Activated T-helper 1 cell treated with anti-CD3 and anti-CD28 coated beads, Interleukin-12 subunit alpha, Interleukin-12 subunit beta, Interleukin-2, Interleukin-4 antibody, amounts not matched to agents 30 ng/mL and 10 ng/mL and 1 ng/mL, durations not matched to agents 14 hours and 24 hours and 36 hours (primary cell): ENCODE measurements at places on chromosomes 7 and 10. TPM values are rescaled to one million over a fixed set of nuclear protein-coding genes. Genes with fewer than 3 reads are reported as not detected.

GRCh38 chr10:132078746-132079345, 13.1 kb downstream of the JAKMIP3 start:
- no peaks in the 10 kb centered on the region for H3K4me1 ChIP-seq
- H3K27ac ChIP-seq = no peak overlapping the region
- DNase-seq = no peak
- H3K27me3 ChIP-seq = peaks cover 3% of the 10 kb centered on the region
- H3K4me3 ChIP-seq = no peak overlapping the region

GRCh38 chr10:124999433-125000365, 57.8 kb downstream of the ZRANB1 start:
- no peaks in the 10 kb centered on the region for H3K36me3 ChIP-seq
- no peak overlapping the region for H3K27ac ChIP-seq
- no peak for DNase-seq
- no peaks in the 10 kb centered on the region for H3K27me3 ChIP-seq

Gene ANLN
- total RNA-seq = 23.8 and 31.0 TPM in 2 replicates

GRCh38 chr7:155939350-155939749, 127.1 kb upstream of the SHH start:
- H3K27ac ChIP-seq = no peak overlapping the region
- no peak for DNase-seq
- H3K36me3 ChIP-seq = no peaks in the 10 kb centered on the region

GRCh38 chr7:55784151-55784550, 78.4 kb downstream of the SEPTIN14 start:
- no peaks in the 10 kb centered on the region for H3K27me3 ChIP-seq
- H3K4me3 ChIP-seq = no peak overlapping the region
- no peaks in the 10 kb centered on the region for H3K4me1 ChIP-seq
- H3K36me3 ChIP-seq = no peaks in the 10 kb centered on the region
- no peak overlapping the region for H3K27ac ChIP-seq
- DNase-seq = no peak

DNA sequence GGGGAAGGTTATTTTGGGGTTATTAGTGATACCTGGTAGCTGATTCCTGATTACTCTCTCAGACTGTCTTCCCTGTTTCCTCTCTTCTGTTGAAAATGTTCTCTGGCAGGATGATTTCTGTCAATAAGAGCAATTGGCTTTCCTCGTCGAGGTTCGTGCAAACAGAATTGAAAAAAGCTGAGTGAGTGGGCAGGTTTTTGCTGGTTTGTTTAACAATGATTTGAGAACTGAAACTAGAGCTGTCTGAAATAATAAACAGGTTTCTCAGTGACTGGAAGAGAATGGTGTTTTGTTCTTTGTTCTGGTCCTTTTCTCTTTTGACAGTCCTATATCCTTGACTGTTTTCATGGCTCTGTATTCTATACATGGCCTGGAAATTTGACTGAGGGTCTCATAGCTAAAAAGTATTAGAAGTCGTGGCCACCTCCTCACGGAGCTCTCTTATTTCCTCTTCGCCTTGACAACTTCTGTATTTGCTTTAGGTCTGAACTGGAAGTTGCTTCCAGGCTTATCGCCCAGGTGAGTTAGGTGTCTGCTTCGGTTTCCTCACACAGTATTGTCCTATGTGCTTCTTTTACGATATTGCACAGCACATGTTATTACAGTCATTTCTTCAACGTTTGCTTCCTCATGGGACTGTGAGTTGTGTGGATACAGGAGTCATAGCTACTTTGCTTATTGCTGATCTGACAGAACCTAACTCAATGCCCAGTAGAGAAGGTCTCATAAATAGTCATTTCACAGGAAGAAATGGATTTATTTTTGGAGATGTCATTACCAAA, 403.6 kb downstream of the NRG3 start:
- H3K27me3 ChIP-seq = no peaks in the 10 kb centered on the region
- H3K36me3 ChIP-seq = no peaks in the 10 kb centered on the region
- no peak overlapping the region for H3K27ac ChIP-seq
- no peak for DNase-seq
- H3K4me1 ChIP-seq = no peaks in the 10 kb centered on the region

DNA sequence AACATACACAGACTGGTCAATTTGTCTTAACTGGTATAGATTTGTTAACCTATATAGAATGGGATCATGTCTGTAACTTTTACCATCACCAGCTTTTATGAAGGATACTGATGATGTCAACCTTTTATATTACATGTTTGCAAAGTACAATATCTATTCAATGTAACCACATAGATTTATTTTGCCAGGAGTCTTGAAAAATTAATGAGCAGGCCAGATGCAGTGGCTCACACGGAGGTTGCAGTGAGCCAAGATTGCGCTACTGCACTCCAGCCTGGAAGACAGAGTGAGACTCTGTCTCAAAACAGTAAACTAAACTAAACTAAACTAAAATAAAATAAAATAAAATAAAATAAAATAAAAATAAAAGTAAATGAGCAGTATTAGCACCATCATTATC, 30.0 kb upstream of the PARD3 start:
- no peaks in the 10 kb centered on the region for H3K27me3 ChIP-seq
- H3K36me3 ChIP-seq = no peaks in the 10 kb centered on the region
- no peak overlapping the region for H3K4me3 ChIP-seq
- H3K4me1 ChIP-seq = no peaks in the 10 kb centered on the region
- no peak overlapping the region for H3K27ac ChIP-seq

Gene NKX1-2
- total RNA-seq = not detected in 2 replicates

DNA sequence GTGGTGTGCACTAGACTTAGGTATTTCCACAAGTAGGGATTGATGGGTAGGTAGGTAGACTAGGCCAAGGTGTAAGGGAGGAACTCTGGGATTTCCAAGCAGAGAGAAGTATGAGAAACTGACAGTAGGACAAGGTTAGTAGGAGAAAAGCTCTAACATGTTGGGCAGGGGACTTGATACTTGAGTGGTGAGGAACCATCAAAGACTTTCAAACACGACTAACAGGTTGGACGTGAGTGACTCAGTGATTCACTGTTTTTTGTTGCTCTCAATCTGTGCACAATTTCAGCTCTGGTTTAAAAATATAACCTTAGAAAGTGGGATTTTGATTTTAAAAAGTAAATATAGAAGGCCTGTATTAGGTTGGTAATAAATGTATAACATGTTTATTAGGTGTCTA, 44.4 kb downstream of the KLHDC10 start:
- H3K27me3 ChIP-seq = no peaks in the 10 kb centered on the region
- H3K4me1 ChIP-seq = no peaks in the 10 kb centered on the region
- no peak for DNase-seq
- no peak overlapping the region for H3K4me3 ChIP-seq
- H3K27ac ChIP-seq = no peak overlapping the region

Gene ABCF2
- 81.7 and 85.4 TPM in 2 replicates for total RNA-seq

GRCh38 chr10:122461367-122461728, at the start of gene HTRA1:
TSS of gene HTRA1 (plus strand) at chr10:122461553. CDS start at chr10:122461653, 100 bp downstream.
- peaks cover 67% of the 10 kb centered on the region for H3K27me3 ChIP-seq

Gene RSPH10B2
- 0.20 and 0.29 TPM in 2 replicates for total RNA-seq

GRCh38 chr10:10865303-10865702, 152.4 kb upstream of the CELF2 start:
- no peaks in the 10 kb centered on the region for H3K36me3 ChIP-seq
- H3K4me3 ChIP-seq = no peak overlapping the region
- no peaks in the 10 kb centered on the region for H3K4me1 ChIP-seq
- no peak overlapping the region for H3K27ac ChIP-seq
- no peak for DNase-seq

Gene BLOC1S2
- 65.7 and 66.5 TPM in 2 replicates for total RNA-seq

DNA sequence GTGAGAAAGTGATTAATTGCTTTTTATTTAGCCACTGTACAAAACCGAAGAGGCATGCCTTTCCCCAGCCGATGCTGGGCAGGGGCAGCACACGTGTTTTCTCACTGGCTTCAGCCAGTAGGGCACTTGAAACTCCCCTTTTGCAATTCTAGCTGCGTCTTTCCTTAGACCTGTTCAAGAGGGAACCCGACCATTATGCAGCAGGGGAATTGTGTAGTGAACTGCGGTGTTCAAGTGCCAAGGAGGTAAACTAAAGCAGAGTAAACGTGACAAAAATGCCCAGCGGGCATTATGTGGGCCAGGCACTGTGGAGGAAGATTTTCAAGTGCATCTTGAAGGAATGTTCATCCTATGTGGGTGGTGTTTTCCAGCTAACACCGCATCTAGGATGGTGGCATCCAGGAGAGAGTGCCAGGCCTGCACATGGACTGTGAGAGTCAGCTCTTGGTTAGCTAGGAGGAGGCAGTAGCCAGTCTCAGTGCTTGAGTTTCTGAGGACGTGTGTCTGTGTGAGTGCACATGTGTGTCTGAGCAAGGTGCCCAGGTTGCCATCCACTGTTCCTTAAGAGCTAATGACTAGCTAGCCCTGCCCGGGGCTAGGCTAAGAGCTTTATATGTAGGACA, 3.3 kb downstream of the WIPF3 start:
- no peak for DNase-seq
- H3K4me3 ChIP-seq = no peak overlapping the region
- no peak overlapping the region for H3K27ac ChIP-seq
- H3K4me1 ChIP-seq = peaks cover 7% of the 10 kb centered on the region

Gene PCLO
- not detected in 2 replicates for total RNA-seq

Gene SUN3
- total RNA-seq = not detected in 2 replicates

- H3K36me3 ChIP-seq = no peaks in the 10 kb centered on the region
- H3K4me1 ChIP-seq = no peaks in the 10 kb centered on the region
- H3K27ac ChIP-seq = no peak overlapping the region
Observed at GRCh38 chr7:135129579-135129978, 18.3 kb upstream of the TMEM140 start.

- peak overlapping the region; percentile 40 for H3K27ac ChIP-seq
- no peaks in the 10 kb centered on the region for H3K27me3 ChIP-seq
- peaks cover 33% of the 10 kb centered on the region for H3K4me1 ChIP-seq
- H3K36me3 ChIP-seq = peaks cover 4% of the 10 kb centered on the region
- DNase-seq = no peak
- peak overlapping the region; percentile 11 for H3K4me3 ChIP-seq
Observed at GRCh38 chr7:138814816-138815332, 16.9 kb upstream of the ATP6V0A4 start.

- no peak for DNase-seq
- H3K4me1 ChIP-seq = no peaks in the 10 kb centered on the region
- H3K27me3 ChIP-seq = no peaks in the 10 kb centered on the region
- H3K27ac ChIP-seq = no peak overlapping the region
- H3K4me3 ChIP-seq = no peak overlapping the region
Observed at GRCh38 chr7:31705377-31705776, 18.4 kb downstream of the PPP1R17 start.

GRCh38 chr7:21023841-21024484, 237.3 kb upstream of the SP8 start:
- H3K4me3 ChIP-seq = no peak overlapping the region
- no peak for DNase-seq
- H3K27me3 ChIP-seq = no peaks in the 10 kb centered on the region
- H3K27ac ChIP-seq = no peak overlapping the region

DNA sequence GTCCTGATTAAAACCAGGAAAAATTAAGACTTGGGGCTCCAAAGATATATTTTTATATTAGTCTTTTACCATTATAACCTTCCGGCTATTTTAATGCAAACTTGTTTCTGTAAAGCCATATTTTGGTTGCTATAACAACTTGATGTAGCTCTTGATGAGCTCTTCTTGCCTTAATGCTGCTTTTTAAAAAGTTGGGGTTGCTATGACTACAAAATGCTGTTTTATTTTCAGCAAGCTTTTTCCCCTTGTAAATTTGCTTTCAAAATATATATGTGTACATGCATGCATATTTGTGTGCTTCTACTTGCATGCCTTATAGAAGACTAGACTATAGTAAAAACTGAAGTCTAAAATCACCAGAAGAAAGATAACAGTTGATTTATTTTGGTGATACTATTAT, 99.7 kb downstream of the CSTF2T start:
- no peaks in the 10 kb centered on the region for H3K36me3 ChIP-seq
- H3K4me3 ChIP-seq = no peak overlapping the region
- DNase-seq = no peak
- H3K27me3 ChIP-seq = peaks cover 2% of the 10 kb centered on the region
- no peaks in the 10 kb centered on the region for H3K4me1 ChIP-seq

Gene IGF2BP3
- 2.5 and 2.7 TPM in 2 replicates for total RNA-seq

DNA sequence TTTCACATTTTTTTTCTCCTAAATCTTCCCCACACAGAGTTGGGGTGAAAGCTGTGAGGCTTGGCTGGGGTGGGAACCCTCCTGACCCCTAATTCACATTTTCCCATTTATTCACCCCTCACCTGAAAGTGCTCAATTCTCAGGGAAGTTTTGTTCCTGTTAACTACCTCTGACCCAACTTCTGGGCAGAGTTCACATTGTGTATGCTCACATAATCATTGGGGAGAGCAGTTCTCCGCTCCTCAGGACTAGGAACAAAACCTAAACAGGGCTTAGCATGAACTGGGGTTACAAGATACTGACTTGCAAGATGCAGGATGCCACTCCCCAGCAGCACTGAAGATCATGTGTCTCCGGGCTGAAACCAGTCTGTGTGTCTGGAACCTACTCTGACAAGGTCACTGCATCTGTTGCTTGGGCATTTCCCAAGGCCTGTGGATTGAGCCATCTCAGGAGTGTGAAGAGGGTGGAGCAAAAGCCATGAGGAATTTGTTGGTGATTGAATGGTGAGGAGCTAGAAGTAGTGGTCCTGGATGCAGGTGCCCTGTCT, 258.1 kb upstream of the IGFBP3 start:
- no peak overlapping the region for H3K27ac ChIP-seq
- H3K27me3 ChIP-seq = no peaks in the 10 kb centered on the region
- no peak overlapping the region for H3K4me3 ChIP-seq
- H3K36me3 ChIP-seq = no peaks in the 10 kb centered on the region
- no peak for DNase-seq
- H3K4me1 ChIP-seq = no peaks in the 10 kb centered on the region

DNA sequence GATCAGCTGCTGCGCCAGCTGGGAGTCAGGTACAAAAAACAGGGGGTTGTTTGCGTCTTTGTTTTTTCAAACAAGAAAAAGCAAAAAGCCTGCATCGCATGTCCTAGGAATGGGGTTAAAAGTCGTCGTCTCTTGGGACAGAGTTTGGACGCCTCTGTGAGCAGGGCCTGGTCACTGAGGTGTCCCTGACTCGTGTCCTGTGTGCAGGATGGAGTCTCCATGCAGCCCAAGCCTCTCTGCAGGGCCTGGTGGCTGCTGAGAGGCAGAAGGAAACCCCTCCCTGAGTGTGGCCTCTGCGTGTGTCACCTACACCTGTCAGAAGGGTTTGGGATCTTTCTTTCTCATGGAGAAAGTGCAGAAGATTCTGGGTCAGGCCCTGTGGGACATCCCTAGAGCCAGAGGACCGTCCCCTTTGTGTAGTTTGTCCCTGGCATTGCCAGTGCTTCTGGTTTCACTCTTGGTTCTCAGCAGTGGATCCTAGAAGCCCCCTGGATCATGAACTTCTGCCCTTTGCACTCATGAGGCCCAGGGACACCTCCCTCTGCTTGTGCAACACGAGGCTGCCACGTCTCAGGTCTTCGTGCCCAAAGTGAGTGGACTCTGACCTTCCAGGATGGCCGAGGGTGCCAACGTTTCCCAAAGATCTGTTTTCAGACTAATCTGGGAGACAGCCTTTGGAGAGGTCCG, 75.0 kb downstream of the PRKAG2 start:
- H3K4me3 ChIP-seq = no peak overlapping the region
- H3K4me1 ChIP-seq = no peaks in the 10 kb centered on the region
- H3K27me3 ChIP-seq = peaks cover 2% of the 10 kb centered on the region
- no peaks in the 10 kb centered on the region for H3K36me3 ChIP-seq
- DNase-seq = no peak
- no peak overlapping the region for H3K27ac ChIP-seq

GRCh38 chr7:20385126-20385525, 54.4 kb downstream of the ITGB8 start:
- H3K4me3 ChIP-seq = no peak overlapping the region
- no peaks in the 10 kb centered on the region for H3K4me1 ChIP-seq
- H3K27ac ChIP-seq = no peak overlapping the region
- no peaks in the 10 kb centered on the region for H3K36me3 ChIP-seq
- DNase-seq = no peak
